ENCODE measurements at places on chromosomes 16 and 17. TPM values are rescaled to one million over a fixed set of nuclear protein-coding genes. Genes with fewer than 3 reads are reported as not detected.

OR4D2 gene
- polyA plus RNA-seq: not detected

NDUFAF8 gene
- 142 TPM for polyA plus RNA-seq

NECAB2 gene
- polyA plus RNA-seq: 0.90 TPM

ABCA9 gene
- polyA plus RNA-seq: not detected

KRT222 gene
- not detected for polyA plus RNA-seq

MT1G gene
- polyA plus RNA-seq: not detected

KIF19 gene
- polyA plus RNA-seq: not detected

CNTNAP1 gene
- polyA plus RNA-seq: 3.9 TPM

CD79B gene
- polyA plus RNA-seq: 0.23 TPM

KCNH4 gene
- not detected for polyA plus RNA-seq
